ENCODE measurements at places on chromosomes 4 and X.
A peak's percentile ranks its signal among the peaks of the same experiment; 100 is the strongest.

DNA sequence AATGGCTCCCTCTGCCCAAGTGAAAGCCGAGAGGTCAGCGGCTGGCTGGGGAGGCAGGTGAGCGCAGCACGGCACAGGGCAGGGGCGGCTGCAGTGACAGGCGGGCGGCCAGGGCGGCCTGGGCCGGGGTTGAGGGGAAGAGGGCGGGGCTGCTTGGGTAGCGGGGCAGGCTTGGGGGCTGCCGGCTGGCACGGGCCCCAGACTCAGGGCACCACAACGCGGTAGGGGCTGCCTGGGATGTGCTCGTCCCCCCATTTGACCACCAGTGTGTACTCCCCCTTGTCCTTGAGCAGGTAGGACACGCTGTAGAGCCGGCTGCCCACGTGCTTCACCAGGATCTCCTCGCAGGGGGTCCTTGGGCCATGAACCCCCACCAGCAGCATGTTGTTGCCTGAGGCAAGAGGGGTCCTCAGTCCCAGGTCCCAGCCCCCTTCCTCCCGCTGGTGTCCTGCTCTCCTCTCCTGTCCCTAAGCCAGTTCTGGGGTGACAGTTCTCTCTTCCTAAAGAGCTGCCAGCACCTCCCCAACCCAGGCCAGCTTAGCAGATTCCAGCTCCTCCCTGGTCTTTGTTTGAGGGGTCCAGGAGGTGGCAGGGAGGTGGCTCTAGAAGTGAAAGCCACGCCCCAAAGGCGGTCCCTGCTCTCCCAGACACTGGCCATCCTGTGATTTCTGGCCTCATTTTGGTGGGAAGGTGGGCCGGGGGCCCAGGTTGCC is 25.6 kb downstream of the FLNA start:
- no peak for DNase-seq

DNA sequence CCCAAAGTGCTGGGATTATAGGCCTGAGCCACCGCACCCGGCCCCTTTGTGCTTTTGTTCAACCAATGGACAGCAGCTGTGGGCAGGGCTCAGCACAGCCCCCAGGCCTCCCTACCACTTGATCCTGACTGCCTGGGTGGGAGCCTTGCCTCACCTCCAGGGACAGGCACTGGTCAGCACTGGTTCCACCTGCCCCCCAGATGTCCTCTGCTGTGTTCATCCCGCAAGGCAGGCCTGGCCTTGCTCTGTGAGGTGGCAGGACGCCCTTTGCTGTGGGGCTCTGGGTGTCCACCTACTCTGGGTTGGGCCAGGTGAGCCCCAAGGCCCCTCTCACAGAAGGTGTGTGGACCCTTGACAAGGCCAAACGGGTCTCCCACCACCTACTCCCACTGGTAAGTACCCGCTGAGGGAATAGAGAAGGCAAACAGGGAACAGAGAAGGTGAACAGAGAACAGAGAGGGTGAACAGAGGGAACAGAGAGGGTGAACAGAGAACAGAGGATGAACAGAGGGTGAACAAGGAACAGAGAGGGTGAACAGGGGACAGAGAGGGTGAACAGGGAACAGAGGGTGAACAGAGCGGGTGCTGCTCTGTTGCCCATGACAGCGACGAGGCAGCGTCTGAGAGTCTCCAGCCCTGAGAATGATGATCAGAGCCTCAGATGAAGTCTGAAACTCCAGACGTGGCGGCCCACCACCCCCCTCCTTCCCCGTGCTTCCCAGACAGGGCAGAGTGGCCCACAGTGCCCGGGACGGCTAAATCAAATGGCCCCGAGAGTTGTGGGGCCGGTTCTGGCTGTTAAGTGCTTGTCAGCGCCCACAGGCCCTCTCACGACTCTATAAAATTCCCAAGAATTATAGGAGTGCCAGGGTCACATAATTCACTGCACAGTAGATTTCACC is 55.0 kb upstream of the NKX1-1 start:
- DNase-seq, result no peak

DNA sequence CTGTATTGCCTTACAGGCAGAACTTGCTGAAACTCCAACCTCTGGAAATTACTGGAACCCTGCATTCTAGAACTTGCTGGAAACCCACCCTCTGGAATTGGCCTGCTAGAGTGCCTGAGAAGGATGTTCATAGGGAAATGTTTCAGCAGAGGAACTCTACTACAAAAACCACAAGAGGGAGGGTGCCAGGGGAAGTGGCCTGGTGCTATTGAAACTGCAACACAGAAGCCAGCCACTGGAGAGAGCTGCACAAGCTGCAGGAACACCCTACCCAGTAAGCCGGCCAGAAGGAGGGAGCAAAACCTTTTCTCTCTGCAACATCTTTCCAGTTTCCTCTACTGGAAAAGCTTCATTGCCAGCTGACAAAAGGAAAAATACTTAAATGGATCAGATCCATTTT is 2.5 kb upstream of the BRWD3 start:
- no peak for DNase-seq

GRCh38 chr4:38189445-38189844 is 229.2 kb downstream of the PTTG2 start:
- no peak for DNase-seq

DNA sequence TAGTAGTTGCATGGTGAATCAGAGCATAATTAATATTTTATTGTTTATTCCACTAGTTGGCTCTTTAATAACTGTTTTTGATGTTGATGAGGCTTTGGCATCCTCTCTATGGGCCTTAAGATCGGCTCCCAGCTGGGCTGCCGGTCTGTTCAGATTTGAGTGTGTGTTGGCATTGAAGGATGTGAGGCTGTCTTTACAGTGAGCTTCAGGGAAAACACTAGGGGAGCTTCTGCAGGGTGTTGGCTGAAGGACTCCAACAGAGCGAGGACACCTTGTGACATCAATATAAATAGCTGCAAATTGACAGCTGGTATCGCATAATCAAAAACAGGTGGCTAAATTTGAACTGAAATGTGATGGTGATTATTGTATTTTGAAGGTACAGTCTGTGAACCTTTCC is 322.0 kb downstream of the FSTL5 start:
- DNase-seq, result no peak

DNA sequence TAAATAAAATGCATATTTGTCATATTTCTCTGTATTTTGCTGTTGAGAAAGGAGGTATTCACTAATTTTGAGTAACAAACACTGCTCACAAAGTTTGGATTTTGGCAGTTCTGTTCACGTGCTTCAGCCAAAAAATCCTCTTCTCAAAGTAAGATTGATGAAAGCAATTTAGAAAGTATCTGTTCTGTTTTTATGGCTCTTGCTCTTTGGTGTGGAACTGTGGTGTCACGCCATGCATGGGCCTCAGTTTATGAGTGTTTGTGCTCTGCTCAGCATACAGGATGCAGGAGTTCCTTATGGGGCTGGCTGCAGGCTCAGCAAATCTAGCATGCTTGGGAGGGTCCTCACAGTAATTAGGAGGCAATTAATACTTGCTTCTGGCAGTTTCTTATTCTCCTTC is 3.3 kb downstream of the HTT start:
- no peak for DNase-seq

- no peak for DNase-seq
These were observed 251.6 kb downstream of the NPFFR2 start for GRCh38 chr4:72283357-72283756.

DNA sequence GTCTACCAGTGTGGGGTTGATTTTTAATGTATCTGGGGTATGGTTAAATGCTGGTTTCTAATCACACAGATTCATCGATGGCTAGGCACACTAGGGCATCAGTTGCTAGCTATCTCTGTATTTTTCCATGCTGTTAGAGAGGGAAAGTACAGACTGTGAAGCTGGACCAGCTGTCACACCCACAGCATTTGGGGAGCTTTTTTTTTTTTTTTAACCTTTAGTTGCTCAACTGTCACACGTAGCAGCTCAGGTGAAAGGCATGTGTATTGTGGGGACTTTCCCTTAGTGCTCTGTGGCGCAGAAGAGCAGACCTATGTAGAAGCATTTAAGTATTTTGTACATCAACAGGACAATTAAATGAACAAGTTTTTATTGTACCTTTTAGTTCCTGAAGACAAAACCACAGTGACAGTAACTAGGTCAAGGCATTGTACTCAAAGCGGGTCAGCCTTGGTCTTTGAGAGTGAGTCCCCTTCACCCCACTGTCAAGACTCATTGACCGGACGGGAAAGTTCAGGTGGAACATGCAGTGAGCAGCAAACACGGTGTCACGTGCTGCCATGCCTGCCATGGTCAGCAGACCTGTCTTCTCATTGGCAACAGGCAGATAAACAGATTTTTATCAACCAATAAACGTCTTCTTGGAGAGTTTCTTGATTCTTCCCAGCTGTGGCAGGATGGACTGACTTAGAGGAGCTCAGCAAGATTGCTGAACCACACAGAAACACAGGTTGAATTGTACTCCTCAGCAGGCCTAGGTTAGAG is 65.3 kb downstream of the CASP3 start:
- DNase-seq, result peak; percentile 7

DNA sequence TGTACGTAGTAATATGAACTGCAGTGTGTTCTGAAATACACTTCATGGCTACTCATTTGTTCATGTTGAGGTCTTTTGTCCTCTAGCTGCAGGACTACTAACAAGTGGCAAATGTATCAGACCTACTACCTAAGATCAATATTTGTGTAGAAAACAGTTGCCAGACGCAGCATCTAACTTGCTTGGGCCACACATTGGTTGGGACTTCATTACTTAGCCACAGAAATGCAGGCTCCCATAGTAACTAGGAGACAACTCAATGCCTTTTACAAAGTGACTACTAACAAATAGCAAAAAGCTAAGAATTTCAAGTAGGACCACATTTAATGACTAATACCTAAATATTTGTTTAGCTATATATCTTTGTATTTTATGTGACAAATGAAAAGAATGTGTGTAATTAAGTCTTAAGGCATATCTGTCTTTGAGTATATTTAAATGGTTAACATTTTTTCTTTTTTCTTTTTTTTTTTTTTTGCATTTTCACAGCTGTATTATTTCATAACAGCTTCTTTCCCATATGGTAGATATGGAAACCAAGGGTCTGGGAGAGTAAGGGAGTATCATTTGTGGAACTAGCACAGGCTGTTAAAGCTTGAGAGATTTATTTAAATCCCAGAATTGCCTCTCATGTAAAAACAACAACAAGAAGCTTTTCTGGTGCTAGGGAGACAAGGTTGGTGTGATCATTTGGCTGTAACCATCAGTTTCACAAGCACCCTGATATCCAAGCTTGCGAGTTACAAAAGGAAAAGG is 2.7 kb downstream of the CT47C1 start:
- DNase-seq, result no peak

- no peak for DNase-seq
These were observed 292.9 kb downstream of the TLL1 start for GRCh38 chr4:166165829-166166420.

DNA sequence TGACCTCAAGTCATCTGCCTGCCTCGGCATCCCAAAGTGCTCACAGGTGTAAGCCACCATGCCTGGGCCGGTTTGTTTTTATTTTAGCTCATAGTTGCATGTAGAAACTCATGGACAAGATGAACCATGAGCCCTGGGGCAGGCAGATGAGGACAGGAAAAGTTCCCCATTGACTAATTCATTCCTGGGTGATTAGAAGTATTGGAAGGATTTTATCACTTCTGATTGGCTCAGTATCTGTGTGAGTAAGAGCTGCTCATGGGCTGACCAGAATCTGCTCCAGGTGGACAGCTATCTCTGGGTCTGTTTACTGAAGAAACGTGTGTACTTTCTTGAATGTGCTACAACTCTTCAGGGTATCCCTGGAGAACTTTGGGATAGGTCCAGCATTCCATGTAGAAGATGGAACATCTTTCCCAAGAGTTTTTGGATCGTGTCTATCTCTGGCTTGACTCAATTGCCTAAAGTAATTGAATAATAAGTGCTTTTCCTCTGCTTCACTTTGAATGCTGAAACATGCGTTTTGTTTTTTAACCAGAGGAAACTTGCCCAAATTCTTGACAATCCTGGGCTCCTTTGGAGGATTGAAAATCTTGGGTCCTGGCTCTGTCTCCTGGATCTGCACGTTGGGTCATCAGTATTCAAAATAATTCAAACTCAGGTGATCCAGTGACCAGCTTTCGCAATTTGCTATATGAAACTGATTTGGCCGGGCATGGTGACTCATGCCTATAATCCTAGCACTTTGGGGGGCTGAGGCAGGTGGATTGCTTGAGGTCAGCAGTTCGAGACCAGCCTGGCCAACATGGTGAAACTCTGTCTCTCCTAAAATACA is 88.6 kb upstream of the DHRSX start:
- DNase-seq, result no peak

GRCh38 chr4:143354990-143355389 is 18.3 kb downstream of the GAB1 start:
- no peak for DNase-seq

GRCh38 chr4:98516042-98516440 is 142.4 kb downstream of the TSPAN5 start:
- no peak for DNase-seq

- no peak for DNase-seq
These were observed 284.5 kb downstream of the GASK1B start for GRCh38 chr4:157888281-157888680.

GRCh38 chrX:133638285-133638684 is 223.0 kb upstream of the GPC4 start:
- no peak for DNase-seq
